ENCODE measurements at places on chromosomes 16 and 17.

DNA sequence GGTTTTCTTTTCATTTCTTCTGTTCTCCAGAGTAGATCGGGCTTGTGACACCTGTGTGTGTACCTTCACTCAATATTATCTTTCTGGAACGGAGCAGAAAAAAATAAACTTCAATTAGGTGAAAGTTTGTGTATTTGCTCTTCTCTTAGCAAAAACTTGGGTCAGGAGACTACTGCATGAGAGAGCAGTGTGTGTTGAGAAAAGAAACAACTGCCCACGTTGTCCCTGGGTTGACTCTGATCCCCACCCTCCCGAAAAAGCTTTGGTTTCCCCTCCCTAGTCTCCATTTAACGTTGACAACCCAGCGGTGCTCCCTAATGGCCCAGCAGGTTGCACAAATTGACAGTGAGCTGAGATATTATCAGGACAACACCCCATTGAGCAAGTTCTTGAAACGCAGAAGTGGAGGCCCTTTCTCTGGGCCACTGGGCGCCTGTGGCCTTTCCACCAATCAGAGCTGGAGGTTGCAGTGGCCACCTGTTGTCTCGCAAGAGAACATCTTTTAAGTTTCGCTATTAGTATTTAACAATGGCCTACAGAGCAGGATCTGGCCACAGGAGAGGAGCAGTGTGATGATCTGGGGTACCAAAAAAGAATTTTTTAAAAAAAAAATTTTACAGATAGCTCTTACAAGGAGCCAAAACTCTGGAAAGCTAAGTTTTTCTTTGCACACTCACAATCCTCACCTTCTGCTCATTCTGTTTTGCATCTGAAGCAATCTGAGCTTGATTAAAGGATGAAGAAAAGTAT lies 1.5 kb upstream of the TOX3 start:
- DNase-seq, result no peak

- DNase-seq, result no peak
Observed at GRCh38 chr16:88118376-88118775, 167.1 kb downstream of the BANP start.

- no peak for DNase-seq
Observed at GRCh38 chr16:87895641-87896141, 26.4 kb upstream of the SLC7A5 start.

GRCh38 chr17:64385187-64386083 lies 5.2 kb downstream of the PECAM1 start:
- DNase-seq, result peak; percentile 68

DNA sequence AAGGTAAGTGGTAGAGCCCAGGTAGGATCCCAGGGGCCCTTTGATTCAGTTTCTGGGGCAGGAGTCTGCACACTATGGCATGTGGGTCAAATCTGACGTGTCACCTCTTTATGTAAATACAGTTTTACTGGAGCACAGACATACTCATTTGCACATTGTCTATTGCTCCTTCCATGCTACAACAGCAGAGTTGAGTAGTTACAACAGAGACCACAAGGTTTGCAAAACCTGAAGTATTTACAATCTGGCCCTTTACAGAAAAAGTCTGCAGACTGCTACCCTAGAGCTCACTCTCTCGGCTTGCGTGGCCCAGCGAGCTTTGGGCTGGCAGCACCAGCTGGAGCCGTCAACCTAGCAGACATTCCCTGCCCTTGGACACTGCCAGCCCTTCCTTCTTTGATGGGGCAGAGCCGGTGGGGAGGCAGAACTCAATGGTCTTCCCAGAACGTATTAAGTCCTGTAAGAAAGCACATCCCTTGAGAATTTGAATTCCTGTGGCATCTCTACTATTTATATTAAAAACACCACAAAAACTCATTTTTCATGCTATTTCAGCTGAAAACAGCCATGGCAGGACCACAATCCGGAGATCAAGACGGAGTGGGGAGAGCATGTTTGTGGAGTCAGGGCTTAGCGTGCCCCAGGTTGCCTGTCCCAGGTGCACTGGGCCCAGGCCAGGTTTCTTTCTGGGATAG lies 133.1 kb upstream of the NUDT7 start:
- DNase-seq, result no peak

DNA sequence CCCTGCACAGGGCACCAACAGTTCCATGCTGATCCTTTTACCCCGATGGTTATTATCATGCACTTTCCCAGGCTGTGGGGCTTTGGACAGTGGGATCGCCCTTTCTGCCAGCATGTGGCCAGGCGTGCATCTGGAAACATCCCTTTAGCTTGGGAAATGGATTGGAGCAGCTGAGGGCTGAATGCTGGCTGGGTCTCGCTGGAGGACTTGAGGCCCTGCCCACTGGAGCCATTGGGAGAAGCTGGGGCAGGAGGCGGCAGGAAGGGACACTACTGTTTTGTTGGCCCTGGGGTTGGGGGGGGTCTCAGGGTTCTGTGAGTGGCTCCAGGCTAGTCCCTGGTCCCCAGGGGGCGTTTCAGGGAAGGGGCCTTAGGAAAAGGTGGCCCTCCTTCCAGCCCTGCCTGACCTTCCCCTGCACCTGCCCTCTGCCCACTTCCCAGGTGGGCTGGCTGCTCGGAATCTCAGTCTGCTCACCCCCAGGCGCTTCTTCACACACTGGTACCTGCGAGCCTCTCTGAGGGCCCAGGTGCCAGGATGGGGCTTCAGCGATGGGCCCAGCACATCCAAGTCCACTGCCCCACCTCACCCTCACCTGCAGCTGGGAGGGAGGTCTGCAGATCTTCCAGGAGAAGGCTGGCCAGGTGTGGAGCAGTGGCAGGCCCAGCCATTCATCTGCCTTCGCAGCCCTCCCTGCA lies 1.6 kb upstream of the ADGRG3 start:
- DNase-seq, result no peak

DNA sequence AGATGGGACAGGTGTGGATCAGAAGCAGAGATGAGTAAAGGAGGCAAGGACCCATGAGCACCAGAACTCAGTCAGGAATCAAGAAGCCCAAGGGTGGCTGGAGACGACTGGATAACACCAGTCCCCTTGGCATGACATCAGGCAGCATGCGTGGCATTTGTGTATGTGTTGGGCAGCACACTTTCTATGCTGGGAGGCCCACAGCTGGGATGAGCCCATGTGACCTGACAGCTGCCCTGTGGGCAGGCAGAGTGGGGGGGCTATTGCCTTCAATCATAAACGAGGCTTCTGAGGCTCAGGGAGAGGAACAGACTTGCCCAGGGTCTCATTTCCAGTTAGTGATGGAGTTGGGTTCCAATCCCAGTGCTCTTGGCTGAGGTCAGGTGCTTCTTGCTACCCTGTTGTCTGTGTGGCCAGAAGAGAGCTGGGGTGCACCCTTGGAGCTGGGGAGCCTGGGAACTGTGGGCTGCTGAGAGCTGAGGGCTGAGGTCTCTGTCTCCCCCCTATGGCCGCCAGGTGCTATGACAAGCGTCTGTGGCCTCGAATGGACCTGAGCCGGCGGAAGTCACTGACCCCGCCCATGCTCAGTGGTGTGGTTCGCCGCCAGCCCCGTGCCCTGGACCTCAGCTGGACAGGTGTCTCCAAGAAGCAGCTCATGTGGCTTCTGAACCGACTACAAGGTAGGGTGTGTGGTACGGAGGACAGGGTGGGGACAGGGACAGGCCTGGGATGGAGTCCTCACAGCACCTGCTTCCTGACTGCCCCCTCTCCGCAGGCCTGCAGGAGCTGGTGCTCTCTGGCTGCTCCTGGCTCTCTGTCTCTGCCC lies 7.1 kb upstream of the ORAI3 start:
- no peak for DNase-seq
